ENCODE measurements at places on chromosomes 3 and 15.

- DNase-seq: no peak
These were observed 4.7 kb downstream of the LMAN1L start for GRCh38 chr15:74817370-74817737.

DNA sequence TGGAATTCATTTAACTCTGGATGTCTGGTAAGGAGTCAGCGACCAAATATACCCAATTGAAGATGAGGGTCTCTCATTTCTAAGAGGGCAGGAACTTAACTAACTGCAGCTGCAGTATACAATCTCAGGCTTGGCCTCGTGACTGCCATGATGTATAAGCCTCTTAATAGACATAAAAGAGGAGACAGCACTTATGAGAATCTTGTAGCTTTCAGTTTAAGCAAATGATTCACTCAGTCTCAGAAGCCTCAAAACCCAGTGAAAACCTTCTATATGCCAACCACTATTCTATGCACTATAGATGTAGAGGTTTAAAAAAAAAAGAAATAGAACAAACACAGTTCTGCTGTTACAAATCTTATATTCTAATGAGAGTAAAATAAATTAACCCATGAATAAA, 513.9 kb downstream of the TBL1XR1 start:
- no peak for DNase-seq

DNA sequence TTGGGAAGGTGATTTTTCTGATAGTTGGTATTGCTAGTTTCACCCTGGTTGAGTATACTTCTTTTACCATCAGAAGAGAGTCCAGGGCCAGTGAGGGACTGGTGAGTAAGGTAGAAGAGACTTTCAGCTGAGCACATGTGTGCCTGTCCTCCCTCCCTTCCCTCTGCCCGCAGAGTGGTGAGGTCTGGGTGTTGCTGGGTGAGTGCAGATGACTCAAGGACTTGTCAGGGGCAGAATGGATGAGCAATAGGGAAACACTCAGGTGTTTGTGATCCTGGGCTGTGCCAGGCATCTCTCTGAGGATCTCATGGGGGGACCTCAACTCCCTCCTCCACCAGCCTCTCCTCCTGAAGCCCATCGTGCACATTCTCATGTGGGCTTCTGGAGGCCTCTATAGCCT, 76.0 kb upstream of the GSK3B start:
- no peak for DNase-seq

GRCh38 chr3:10192953-10193691, 28.4 kb downstream of the IRAK2 start:
- no peak for DNase-seq

- no peak for DNase-seq
These were observed 598 bp upstream of the GMNC start for GRCh38 chr3:190863119-190863465.

GRCh38 chr3:173588556-173588955, 191.0 kb downstream of the NLGN1 start:
- no peak for DNase-seq

DNA sequence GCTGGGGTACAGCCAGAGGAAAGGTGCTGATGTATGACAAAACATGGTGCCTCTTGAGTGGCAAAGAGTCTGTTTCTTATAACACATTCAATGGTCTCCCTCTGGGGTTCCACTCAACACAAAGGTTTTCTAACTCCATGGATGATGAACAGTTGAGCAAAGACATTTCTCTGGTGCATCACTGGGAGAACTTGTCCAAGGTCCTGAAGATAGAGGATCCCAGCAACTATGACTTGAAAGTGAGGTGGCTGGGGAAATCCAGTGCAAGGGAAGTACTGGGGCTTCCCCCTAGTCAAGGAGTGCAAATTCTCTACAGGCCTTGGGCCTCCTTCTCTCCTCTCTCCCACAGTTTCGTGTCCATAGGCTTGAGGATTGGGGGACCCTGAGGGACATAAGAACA, 431.1 kb downstream of the WDR72 start:
- no peak for DNase-seq

- no peak for DNase-seq
These were observed 13.7 kb upstream of the TLE3 start for GRCh38 chr15:70111203-70112073.

- no peak for DNase-seq
These were observed 3.8 kb upstream of the LIPC start for GRCh38 chr15:58427987-58428386.

DNA sequence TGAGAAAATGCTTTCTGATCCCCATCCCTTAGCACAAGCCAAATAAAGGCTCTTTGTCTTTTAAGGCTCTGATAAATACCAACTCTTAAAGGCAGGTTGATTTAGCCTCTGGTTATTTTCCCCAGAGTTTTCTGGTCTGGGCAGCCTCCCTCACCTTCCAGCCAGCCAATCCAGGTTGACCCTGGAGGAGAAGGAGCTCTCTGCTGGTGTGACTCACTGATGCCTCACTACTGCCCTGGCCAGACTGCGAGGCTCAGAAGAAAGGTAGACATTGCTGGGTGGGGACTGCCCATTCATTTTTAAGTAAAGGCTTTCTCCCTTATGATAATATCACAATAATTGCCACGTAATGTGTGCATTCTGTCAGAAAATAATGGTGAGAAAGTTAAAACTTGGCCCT, 37.1 kb downstream of the SLCO3A1 start:
- DNase-seq: no peak

- no peak for DNase-seq
These were observed 888.3 kb upstream of the NR2F2 start for GRCh38 chr15:95442107-95442719.

DNA sequence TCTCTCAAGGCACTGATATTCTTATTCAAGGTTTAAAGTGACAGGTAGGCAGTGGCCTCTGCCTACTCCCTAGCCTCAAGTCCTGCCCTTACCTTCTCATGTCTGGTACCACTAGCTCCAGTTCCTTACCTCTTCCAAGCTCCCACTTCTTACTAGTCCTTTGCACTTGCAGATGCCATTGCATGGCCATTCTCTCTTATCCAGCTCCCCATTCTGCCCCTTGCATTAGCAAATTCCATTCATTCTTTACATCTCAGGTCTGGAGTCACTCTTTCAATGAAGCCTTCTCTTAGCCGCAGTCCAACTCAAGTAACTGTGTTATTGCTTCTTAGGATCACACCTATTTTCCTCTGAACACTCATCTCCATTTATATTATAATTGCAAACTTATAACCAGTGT, 807.1 kb downstream of the EDEM1 start:
- no peak for DNase-seq

DNA sequence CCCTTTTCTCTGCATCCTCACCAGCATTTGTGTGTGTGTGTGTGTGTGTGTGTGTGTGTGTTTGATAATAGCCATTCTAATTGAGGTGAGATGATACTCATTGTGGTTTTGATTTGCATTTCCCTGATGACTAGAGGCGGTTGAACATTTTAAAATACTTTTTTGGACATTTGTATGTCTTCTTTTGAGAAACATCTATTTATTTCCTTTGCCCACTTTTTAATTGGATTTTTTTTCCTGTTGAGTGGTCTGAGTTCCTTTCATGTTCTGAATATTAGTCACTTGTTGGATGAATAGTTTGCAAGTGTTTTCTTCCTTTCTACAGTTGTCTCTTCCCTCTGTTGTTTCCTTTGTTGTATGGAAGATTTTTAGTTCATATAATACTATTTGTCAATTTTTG, 54.3 kb upstream of the THSD4 start:
- no peak for DNase-seq

GRCh38 chr15:58228718-58229117, 90.5 kb downstream of the AQP9 start:
- DNase-seq: no peak

- no peak for DNase-seq
These were observed 507 bp upstream of the GOLIM4 start for GRCh38 chr3:168096210-168096652.

DNA sequence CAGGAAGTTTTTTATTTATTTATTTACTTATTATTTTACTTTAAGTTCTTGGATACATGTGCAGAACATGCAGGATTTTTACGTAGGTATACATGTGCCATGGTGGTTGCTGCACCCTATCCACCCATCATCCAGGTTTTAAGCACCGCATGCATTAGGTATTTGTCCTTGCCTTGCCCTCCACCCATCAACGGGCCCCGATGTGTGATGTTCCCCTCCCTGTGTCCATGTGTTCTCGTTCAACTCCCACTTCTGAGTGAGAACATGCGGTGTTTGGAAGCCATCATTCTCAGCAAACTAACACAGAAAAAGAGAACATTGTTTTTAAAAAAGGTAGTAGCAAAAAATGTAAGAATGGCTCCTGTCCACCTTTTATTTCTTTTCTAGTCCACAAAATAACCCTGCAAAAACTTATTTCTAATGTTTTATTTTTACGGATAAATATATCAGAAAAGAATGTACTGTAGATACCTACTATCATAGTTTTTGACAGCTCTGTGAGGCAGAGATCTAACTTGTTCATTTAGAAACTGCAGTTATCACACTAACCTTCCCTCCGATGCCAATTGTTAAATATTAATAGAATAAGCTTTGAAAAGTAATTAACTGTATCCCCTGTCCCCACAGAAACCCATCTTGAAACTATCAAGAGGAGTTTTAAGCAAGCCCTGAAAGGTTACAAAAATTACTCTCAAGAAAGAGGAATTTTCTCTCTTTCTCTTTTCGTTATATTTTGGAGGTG, 189.2 kb downstream of the LPP start:
- no peak for DNase-seq

DNA sequence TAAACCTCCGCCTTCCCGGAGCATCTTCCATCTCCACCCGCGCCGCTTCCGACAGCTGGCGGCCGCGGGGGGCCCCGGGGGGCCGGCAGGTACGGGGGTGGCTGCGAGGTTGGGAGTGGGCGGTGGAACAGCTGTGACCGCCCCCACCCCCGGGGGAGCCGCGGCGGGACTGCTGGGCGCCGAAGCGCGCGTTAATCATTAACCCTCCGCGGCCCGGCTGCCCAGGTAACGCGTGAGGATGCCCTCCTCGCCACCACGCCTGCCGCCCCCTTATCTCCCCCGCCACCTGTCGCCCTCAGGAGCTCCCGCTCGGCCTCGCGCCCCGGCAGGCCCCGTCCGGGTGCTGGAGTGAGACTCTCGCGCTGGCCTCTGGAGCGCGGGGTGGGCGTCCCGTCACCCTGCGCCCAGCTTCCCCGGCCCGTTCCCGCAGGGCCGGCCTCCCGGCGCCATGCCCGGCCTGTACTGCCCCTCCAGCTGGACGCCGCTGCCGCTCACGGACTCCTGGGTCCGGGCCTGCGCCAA, 757 bp downstream of the VWA5B2 start:
- DNase-seq: no peak

DNA sequence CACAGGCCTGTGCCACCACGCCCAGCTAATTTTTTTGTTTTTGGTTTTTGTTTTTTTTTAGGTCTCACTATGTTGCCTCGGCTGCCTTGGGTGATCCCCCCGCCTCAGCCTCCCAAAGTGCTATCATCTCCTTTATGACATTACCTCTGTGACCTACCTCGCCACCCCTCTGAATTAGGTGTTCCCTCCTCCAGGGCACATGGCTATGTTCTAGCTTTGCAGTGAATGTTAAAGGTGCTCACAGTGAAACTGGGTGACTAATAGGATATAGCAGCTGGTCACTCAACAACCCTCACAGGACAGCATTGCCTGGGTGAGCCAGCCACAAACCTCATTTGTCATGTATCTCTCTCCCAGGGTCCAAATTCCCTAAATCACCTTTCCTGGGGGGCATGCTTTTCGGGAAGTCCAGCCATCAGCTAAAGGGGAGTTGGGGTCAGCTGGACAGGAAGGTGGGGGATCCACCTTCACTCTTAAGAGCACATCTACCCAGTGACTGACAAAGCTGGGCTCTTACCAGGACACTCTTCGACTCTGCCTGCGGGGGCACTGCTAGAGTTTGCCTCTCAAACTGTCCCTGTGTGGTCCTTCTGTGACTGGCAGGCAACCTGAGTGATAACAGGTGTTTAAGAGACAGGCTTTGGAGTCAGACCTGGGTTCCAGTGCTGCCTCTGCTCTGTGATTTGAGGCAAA, 1.6 kb upstream of the TTLL3 start:
- peak; percentile 24 for DNase-seq

DNA sequence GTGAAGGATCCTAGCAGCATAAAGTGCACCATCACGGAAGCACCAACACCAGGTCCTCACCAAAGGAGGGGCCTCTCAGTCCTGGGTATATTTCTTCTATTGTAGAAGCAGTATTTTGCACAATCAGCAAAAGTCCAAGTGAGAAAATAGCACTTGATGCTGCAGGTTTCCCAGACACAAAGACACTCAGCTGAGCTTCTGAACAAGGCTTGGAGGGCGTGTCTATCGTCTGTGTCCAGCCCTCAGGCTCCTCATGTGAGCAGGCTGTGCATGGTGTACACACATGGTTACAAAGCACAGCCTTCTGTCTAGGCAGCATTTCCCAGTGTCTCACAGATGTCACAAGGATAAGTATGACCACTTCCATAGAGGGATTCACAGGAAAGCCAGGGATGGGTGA, 98.3 kb upstream of the SPATA12 start:
- no peak for DNase-seq

GRCh38 chr3:28326458-28326926, 22.0 kb upstream of the ZCWPW2 start:
- no peak for DNase-seq

- DNase-seq: no peak
These were observed 3.5 kb upstream of the EFCC1 start for GRCh38 chr3:128997486-128998133.

- no peak for DNase-seq
These were observed 518.9 kb downstream of the NR2F2 start for GRCh38 chr15:96849271-96849900.

DNA sequence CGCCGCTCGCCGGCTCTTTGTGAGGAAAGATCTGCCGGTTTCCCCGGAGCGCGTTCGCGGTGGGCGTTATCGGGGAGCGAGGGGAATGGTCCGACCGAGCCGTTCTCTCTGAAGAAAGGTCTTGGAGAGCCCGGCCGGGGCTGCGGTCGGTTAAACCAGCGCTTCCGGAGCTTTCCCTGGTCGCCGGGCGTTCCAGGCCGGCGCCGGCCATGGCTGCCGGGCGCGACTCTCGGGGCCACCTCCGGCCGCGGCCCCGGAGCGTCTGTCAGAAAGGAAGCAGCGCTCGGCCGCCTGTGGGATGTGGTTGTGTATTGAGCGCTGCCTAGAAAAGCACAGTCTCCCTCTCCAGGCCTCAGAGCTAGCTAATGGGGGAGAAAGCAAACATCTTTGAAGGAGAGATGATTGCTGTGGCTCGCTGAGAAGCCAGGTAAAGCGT, 731 bp downstream of the FYTTD1 start:
- DNase-seq: peak; percentile 33

- DNase-seq: no peak
These were observed 104.4 kb upstream of the GOLGA6L6 start for GRCh38 chr15:20645956-20646355.

- DNase-seq: no peak
These were observed 29.8 kb downstream of the SPICE1 start for GRCh38 chr3:113485161-113485609.
